Naive thymus-derived CD8-positive, alpha-beta T cell (primary cell): ENCODE measurements at places on chromosomes 3 and 15.

DNA sequence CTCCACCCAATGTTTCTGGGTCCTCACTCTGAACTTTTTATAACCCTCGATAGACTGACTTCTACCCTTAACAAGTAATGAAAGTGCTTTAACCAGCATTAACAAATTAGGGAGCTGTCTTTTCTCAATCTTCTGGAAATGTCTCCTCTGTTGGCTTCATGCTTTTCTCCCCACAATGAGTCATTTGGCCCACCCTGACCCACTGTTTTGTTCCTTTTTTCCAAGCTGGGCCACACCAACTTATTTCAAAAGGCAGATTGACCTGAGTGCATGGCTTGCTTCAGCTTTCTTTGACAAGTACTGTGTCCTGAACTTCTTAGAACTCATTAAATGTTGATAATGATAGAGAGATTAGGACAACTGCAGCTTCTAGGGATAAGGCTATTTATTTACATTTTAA is 199.6 kb upstream of the SEMA6D start:
- DNase-seq: no peak

DNA sequence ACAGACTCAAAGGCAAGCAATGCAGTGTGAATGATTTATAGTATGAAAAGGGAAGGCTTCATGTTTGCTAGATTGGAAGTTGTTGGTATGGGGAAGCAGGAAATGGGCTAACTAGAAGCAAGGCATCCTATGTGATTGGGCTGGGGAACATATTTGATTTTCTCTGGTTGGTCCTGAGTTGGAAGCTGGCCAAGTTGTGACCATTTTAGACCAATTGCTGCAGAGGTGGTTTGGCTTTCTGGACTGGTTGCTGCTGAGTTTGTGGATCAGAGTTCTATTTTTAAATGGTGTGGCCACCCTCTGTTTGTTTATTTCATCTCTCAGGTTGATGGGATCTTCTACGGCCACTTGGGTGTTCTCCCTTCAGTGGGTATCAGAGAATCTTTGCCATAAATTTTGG is 39.7 kb downstream of the NUDT16 start:
- DNase-seq: no peak

DNA sequence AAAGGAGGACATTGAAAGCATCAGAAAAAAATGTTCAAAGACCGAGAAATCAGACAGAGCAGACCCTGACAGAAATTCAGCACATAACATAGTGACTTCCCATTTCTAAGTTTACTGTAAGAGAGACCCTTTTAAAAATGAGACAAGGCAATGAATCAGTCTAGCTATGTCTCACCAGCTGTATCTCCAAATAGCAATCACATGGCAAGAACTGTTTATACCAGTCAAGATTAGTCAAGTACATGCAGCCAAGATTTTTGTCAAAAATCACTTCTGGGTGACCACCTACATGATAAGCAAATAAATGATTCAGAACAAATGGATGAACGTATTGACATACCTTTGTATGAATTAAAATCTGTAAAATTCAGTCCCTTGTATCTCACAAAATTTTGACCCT is 138.0 kb downstream of the DTWD1 start:
- no peak for DNase-seq

- DNase-seq: no peak
Observed at GRCh38 chr3:196643761-196644160, 4.3 kb downstream of the NRROS start.

DNA sequence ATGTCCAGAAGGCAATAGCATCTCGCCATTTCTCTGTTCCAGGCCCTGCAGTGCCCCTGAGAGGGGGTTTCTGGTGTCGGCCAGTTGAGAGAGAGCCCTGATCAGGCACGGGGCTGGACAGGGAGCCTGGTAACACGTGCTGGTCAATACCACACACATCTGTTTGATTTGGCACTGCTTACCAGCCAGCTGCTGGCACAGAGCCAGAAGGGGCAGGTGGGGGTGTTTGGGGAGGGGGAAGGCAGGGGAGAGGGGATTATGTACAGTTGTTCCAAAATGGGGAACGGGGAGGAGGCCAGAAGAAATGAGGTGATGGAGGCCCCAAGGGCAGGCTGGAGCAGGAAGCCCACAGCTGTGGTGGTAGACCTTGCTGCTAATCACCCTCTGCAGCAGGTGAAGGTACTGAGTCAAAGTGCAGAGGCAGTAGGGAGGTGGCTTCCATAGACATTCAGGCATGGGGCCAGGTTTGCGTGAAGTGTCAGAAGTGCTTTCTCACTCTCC is 153.5 kb upstream of the LPP start:
- no peak for DNase-seq

DNA sequence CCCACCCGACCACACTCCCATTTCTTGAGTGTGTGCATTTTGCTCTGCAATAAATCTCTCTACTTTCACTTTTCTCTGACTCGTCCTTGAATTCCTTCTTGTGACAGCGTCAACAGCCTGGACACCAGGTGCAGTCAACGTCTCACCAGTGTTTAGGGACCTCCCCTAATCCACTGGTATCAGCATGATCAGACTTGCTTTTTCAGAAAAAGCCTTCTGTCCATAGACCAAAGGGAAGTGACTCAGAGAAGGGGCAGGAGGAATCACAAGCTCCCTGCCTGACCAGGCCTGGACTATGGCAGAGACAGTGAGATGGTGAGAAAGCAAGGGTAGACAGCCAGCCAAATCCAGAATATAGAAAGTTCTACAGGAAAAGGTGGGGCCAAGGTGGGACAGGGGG is 15.5 kb downstream of the CCR5 start:
- DNase-seq: no peak
